HS-5 (cell line): ENCODE measurements at places on chromosomes 16 and 17.

DNA sequence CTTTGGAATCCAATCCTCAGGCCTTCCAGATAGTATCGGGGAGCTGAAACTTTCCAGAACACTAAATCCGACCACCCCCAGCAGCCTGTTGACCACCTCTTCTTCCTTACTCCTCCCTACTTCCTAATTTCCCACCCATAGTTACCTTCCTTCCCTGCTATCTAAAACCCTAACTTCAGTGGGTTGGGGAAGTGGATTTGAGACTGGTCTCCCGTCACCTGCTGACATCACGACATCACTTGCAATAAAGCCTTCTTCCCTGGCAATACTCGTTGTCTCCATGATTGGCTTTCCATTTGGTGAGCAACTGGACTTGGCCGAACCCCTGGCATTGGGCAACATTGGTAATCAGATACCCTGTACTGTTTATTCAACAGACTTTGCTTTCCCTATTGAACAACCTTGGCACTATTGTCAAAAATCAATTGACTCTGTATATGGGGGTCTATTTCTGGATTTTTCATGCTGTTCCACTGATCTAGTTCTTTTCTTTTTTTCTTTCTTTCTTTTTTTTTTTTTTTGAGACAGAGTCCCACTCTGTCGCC, 11.8 kb upstream of the FOXK2 start:
- DNase-seq = no peak

GRCh38 chr17:43456661-43457361, 27.0 kb upstream of the DHX8 start:
- no peak for DNase-seq

GRCh38 chr17:33116021-33116551, 124.4 kb downstream of the SPACA3 start:
- no peak for DNase-seq

GRCh38 chr16:84761448-84762368, 58.1 kb upstream of the CRISPLD2 start:
- DNase-seq = no peak

DNA sequence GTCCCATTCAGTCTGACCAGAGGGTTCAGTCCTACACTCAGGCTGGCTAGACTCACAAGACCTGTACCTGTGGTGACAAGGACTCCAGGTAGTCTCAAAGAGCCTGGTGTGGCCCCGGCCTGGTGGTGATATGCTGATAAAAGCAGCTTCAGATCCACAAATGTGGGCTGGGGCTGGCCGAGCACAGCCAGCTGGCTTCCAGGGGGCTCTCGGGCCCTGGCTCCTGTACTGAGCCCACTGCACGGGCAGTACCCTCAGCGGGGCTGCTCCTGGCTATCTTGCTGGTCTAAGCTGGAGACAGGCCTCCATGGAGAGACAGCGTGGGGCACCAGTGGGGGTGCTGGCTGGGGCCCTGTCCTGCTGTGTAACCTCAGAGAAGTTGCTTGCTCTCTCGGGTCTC, 4.3 kb downstream of the SMIM5 start:
- DNase-seq = no peak

DNA sequence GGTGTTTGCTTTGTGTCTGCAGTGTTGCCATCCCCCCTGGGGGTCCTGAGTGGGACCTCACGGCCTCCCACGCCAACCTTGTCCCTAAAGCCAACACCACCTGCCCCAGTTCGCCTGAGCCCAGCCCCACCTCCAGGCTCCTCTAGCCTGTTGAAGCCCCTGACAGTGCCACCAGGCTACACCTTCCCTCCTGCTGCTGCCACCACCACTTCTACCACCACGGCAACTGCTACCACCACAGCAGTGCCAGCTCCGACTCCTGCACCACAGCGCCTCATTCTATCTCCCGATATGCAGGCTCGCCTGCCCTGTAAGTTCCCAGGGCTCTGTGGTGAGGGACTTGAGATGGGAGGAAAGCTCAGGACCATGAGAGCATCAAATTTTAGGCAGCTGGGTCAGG, 22.2 kb downstream of the SRCAP start:
- DNase-seq = no peak

GRCh38 chr16:75398333-75398732, 35.0 kb downstream of the CFDP1 start:
- DNase-seq = no peak

- no peak for DNase-seq
These were observed 9.6 kb upstream of the UQCRC2 start for GRCh38 chr16:21943571-21943970.

DNA sequence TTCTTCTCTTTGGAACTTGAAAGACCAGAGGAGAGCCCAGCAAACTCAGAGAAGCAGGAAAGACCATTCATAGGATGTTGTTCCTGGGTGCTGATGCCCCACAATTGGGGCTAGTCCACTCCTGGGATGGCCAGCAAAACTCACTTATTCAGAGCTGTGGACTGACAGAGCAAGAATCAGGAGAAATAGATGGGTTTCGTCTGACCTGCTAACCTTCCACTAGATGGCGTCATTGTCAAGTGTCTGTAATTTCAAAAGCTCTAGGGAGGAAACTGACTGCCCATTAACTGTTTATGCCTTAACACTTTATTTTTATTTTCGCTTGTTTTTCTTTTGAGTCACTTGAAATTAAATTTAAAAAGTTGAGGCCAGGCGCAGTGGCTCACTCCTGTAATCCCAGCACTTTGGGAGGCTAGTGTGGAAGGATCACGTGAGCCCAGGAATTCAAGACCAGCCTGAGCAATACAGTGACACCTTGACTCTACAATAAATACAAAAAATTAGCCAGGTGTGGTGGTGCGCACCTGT, 28.7 kb upstream of the MILR1 start:
- peak; percentile 71 for DNase-seq

GRCh38 chr17:41810659-41811548, 845 bp downstream of the P3H4 start:
- DNase-seq = no peak

DNA sequence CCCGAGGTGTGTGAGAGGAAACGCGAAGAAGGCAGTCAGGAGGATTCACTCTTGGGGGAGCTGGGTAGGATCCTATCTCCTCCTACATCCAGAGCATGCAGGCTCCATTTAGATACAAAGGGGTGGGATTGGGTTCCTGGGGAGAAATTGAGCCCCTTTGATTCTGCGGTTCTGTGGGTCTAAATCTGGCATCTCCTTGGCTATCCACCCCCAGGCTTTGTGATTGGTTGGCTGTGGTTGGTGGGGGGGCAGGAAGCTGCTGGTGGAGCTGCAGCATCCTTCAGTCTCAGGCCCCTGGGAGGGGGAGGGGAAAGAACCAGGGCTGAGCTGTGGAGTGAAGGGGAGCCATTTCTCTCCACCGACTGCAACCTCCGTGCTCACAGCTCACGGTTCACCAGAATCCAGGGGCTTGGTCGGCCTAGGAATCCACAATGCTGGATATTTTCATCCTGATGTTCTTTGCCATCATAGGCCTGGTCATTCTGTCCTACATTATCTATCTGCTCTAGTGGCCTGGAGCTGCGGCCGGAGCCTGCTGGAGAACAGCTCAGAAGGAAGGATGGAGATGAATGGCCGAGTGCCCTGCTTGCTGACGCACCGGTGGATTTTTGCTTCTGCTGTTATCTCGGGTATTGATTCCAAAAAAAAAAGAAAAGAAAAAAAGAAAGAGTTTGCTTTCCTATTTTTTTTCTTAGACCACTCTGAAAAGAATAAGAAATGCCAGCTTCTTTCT, at the start of gene LASP1NB:
TSS of gene LASP1NB (plus strand) at position 352 of the 733 bp plus-strand sequence.
- no peak for DNase-seq

DNA sequence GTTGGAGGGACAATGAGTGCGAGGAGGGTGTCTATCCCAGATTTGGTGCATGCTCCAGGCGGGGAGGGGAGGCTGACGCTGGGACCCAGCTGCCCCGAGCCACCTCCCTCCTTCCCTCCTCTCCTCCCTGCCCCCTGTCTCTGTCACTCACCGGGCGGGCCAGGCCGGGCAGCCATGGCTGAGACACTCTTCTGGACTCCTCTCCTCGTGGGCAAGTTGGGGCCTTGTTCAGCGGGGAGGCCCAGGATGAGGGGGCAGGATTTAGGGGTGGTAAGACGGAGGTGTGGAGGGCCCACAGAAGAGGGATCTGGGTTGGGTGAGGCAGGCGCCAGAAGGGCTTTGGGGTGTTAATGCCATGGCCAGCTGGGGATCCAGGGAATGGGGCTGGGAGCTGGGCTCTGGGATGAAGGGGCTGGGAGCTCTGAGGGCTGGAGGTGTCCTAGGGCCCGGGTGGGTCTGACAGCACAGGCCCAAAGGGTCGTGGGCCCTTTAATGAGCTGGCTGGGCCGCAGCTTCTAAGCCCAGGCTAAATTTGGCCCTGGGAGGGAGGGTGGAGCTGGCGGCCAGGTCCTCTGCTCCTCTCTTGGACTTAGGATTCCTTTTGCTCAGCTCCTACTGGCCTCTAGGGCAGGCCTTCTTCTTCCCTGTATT, at the start of gene SGCA:
TSS of gene SGCA (plus strand) at position 139 of the 651 bp plus-strand sequence. CDS start at position 175, 36 bp downstream.
- DNase-seq = no peak

DNA sequence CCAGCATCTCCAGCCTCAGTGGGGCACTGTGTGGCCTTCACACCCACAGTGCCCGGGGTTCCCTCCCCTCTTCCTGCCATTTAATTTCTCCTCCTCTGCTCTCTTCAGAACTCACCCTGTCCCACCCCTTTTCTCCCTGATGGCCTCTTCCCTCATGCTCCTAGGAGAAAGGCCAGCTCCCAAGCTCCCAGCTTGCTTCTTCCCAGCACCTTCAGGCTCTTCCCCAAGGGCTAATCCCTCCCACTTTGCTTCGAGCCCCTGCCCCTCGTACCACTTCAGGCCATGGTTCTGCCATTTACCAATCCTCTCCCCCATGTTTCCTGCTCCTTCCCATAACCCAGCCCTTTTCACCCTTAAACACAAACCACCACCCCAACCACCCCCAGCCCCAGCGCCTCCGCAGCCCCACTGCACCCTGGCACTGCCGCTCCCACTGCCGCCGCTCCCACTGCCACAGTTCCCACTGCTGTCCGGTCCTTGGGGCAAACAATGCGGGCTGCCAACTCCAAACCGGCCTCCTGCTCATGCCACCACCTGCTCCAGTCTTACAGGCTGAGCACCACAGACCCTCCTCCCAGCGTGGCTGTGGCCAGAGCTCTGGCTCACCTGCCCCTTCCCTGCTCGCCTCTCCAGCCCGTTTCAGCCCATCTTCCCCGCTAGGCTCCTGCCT, 28.6 kb downstream of the ADAM11 start:
- DNase-seq = no peak

DNA sequence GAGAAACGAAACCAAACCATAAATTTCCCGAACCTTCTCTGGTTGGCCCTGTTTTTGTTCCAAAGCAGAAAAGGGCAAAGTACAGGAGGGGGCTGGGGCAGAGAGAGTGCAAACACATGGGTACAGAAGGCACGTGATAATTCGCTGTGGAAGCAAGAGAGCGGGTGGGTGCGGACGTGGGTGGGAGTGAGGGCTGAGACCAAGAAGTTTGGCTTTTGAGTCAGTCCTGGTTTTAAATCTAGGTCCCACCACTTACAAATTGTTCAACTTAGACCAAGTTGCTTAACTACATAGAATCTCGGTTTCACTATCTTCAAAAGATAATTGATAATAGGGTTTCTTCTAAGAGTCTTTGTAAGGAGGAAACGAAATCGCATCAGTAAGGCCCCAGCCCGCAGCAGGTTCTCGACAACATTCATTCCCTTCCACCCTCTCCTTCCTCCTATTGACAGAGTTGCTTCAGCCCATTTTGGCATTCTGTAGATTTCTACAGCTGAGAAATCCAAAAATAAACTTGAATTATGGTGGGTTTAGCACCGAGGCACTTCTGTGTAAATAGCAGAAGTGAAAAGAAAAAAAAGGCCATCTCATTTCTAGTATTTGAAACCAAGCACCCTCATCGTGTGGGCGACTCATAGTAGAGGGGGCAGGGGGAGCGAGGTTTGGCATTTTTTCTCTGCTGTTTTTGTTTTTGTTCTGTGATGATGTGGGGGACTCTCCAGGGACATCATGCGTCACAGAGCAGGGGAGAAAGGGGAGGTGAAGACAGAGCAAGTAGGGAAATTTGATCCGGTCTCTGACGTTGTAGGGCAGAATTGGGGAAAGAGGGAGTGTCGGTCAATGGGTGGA, 33.6 kb upstream of the CCR7 start:
- DNase-seq = no peak

DNA sequence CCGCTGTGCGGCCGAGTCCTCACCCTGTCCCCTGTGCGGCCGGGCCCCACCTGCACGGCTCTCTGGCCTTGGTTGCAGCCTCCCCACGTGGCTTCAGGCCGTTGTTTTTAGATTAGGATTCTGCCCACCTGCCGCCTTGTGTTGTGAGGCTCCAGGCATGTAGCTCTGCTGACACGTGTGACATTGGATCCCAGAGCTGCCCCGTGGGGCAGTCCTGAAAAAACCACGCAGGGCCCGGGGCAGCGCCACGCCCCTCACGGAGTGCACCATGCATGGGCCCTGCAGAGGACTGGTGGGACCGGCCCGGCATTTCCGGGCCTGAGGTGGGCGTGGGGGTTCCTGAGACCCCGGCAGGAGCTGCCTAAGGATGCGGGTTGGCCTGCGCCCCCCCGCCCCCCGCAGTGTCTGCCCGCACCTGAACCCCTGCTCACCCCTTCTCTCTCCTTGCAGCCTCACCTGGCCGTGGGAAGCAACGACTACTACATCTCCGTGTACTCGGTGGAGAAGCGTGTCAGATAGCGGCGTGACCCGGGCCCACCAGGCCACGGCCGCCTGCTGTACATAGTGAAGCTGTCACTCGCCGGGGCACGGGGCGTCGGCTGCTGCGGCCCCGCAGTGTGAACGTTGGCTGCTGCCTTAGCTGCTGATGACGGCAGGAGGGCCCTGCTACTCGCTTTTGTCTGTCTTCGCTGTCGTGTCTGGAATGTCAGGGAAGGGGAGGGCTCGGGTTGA, 27.7 kb upstream of the CHMP6 start:
- no peak for DNase-seq

GRCh38 chr16:74448990-74449389, 27.7 kb upstream of the CLEC18B start:
- peak; percentile 83 for DNase-seq

GRCh38 chr16:66446737-66447136, 19.6 kb downstream of the BEAN1 start:
- DNase-seq = no peak

GRCh38 chr17:16352303-16352666, 984 bp downstream of the CENPV start:
- DNase-seq = no peak

DNA sequence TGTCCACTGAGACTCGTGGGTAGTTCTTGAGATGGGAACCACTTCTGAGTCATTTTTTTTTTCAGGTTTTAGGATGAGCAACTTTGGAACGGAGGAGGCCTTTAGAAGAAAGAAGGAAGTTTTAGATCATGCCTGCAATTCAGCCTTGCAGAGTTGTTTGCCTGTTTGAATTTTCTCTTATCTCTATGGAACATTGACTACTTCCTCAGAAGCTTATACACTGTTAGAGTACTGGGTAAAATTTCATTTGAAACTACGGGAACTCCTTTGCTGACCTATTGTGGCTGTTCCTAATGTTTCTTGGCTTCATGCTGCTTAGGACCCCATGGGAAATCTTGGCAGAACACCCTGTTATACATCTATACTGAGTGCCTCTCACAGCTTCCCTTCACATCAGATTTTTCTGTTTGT, 70.8 kb downstream of the MAP2K6 start:
- DNase-seq = no peak
